GM12892 (cell line): ENCODE measurements at places on chromosomes 11 and 22.
A peak's percentile ranks its signal among the peaks of the same experiment; 100 is the strongest.

DNA sequence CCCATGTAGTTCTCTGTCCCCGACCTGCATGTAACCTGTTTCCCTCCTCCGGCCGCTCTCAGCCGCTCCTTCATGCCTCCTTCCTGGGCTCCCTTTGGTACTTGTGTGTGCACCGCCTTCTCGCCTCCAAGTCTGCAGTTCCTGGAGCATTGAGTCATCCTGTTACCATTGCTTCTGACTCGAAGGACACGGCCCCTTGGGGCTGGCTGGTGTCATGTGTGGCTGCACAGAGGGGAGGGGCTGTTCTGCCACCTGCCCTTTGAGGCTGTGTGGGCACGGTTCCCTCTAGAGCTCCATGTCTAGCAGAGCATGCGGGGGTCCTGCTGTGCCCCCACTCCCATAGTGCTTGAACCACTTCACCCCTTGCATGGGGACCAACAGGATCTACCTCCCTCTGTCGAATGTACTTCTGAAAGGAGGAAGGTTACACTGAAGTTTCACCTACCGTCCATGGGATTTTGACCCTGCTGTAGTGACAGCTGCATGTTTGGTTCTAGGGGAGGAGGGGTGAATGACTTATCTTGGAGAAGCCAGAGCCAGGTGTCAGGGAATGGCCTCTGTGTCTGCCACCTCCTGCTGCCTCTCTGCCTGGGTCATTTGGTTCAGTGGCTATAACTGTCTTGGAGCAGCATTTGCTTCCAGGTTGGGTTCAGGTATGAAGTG is 39.6 kb downstream of the BCR start:
- DNase-seq, result no peak

- no peak for DNase-seq
These were observed 63.8 kb downstream of the IGLL1 start for GRCh38 chr22:23516304-23516703.

GRCh38 chr11:22089609-22090008 is 103.3 kb upstream of the ANO5 start:
- DNase-seq, result no peak

GRCh38 chr11:122108192-122108799 is 7.7 kb downstream of the BLID start:
- peak; percentile 2 for DNase-seq

- no peak for DNase-seq
These were observed 382.5 kb upstream of the KIRREL3 start for GRCh38 chr11:127383026-127383425.

DNA sequence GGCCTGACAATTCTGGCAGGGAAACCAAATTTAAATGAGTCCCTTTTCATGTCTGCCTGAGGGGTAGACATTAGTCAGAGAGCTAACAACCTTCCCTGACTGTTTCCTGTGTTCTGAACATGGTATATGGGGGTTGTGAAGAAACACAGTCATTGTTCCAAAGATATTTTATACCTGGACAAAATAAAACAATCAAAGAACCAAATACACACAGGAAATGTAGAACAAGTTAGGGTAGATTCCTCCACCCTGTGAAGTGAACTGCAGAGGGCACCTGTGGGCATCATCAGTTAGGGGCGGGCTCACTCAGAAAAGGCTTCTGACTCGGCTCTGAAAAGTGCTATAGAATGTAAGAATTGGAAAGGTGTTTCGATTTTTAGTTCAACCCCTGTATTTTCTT is 231.9 kb upstream of the CADM1 start:
- DNase-seq, result no peak

- no peak for DNase-seq
These were observed 528.4 kb downstream of the METTL15 start for GRCh38 chr11:28636566-28636965.

- DNase-seq, result no peak
These were observed 13.2 kb downstream of the CCND1 start for GRCh38 chr11:69654001-69654659.

DNA sequence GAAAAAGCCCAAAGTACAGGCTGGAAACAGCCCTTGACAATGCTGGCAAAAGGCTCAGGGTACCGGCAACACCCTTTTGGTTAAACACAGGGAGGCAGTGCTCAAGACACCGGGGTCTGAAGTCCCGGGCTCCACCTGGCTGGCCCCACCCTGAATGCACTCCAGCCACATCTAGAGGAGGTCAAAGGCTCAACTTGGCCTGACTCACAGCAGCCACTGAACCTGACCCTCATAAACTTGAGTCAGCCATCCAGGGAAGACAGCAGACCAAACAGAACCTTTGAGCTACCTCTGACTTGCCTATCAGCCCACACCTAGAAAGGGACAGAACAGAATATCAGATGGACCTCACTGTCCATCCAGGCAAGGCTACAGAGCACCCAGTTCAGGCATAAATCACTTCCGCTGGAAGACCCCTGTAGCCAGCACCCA is 3.8 kb downstream of the CFL1 start:
- DNase-seq, result no peak

GRCh38 chr11:128695539-128696221 is 1.8 kb downstream of the FLI1 start:
- DNase-seq, result no peak

DNA sequence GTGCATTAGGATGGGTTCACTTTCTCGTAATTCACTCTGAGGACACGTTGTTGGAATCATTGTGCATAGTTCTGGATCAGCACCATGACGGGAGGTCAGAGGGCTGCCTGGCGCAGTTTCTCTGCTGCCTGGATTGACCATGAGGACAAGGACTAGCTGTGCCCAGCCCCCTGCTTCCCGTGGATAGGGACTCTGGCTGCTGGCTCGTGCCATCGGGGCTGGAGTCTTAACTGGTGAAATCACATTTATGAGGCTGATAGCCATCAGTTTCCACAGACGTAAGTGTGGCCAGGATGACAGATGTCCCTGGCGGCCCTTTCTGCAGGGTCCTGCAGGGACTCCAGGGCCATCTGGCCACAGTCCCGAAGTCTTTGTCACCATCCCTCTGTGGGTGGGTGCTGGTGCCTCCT is 24.1 kb upstream of the GRAMD4 start:
- no peak for DNase-seq

GRCh38 chr11:126793596-126793995 is 207.0 kb downstream of the KIRREL3 start:
- no peak for DNase-seq

GRCh38 chr11:118883368-118884071 is at the start of gene CXCR5:
CXCR5 (plus strand) TSS chr11:118883892; CDS start chr11:118883942, 50 bp downstream.
- no peak for DNase-seq

- DNase-seq, result no peak
These were observed 14.6 kb downstream of the WNT7B start for GRCh38 chr22:45962434-45962718.

- no peak for DNase-seq
These were observed 15.9 kb upstream of the GRAMD4 start for GRCh38 chr22:46604306-46604690.

DNA sequence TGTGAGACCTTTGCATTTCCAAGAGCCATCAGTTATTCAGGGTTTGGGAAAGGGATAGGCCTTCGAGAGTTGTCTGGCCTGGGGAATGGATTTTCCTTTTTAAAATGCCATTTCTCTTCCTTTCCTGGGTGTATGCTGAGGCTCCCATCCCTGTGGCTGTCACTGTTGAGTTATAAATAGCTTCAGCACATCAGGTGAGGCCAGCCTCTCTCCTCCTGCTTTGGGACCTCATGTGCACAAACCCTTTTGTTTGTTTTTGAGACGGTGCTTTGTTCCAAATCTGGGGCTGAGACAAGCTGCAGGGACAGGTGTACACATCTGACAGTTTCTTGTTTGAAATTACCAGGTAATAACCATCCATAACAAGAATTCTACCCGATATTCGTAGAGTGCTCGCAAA is 1.3 kb downstream of the TEF start:
- DNase-seq, result no peak

GRCh38 chr11:121566279-121567168 is 113.8 kb upstream of the SORL1-AS1 start:
- no peak for DNase-seq

DNA sequence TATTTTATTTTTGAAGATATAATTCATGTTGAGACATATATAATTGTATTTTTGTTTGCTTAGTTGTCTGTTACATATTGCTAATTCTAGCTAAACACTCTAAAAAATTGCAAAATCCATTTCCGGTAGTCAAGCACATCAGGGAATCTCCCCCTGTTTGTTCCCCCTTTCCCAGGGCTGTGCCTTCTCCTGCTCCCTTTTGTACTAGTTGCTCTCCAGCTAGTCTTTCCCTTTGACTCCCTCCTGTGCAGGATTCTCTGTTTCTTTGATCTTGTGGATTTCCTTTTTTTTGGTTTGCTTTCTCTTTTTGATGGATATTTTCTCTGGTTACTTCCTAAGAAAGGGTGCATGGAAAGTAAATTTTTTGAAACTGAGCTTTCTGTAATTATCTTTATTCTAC is 188.1 kb upstream of the PLET1 start:
- DNase-seq, result no peak
